ENCODE measurements at places on chromosomes 7 and 10.

- no peak for DNase-seq
Observed at GRCh38 chr10:35005868-35006267, 84.3 kb downstream of the CUL2 start.

- DNase-seq = no peak
Observed at GRCh38 chr10:29141761-29142160, 147.1 kb upstream of the LYZL1 start.

GRCh38 chr10:116168745-116169144 is 104.3 kb downstream of the GFRA1 start:
- DNase-seq = no peak

- DNase-seq = no peak
Observed at GRCh38 chr7:142616121-142616643, 133.1 kb upstream of the PRSS1 start.

GRCh38 chr10:113244750-113245149 is 294.7 kb downstream of the TCF7L2 start:
- no peak for DNase-seq

DNA sequence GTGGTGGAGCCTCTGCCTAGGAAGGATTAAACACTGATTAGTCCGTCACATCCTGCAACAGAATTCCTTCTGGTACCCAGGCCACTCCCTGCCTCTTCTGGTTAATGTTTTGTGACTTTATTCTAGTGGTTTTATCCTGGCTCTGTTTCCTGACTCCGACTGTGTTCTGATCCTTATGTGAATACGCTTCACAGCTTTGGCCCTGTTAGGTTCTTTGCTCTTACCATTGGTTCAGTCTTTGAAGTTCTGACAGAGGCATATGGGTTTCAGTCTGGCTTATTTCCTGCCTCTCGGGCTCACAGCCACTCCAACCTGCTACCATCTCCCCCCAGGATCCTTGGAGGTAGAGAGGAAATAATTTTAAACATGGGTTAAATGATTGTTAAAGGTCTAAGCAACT is 23.2 kb upstream of the FGL2 start:
- DNase-seq = no peak

- DNase-seq = no peak
Observed at GRCh38 chr7:4525884-4526283, 156.2 kb upstream of the FOXK1 start.

DNA sequence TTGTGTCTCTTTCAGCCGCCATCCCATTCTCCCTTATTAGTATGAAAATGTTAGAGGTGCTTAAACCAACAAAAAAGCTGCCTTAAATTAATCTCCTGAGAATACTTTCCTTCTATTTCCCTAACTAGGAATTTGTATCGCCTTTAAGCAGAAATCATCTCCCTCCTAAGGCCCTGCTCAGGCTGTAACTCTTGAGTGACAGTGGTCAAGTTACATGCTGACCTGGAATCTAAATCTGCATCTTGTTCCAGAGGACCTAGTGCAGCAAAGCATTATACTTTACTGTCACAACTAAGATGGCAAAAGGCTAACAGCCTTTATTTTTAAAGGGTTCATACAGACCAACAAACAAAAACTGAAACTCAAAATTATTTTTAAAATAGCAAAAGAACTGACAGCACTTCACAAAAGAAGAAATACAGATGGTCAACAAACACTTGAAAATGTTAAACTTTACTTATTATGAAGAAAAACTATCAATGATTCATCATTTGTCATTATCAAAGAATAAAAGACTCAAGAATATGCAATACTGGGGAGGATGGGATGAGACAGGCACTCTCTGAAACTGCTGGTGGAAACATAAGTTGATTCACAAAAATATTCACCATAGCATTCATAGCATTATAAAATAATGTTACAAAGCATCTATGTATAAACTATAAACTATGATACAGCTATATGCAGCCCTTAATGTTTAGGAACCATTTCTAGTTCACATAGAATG is 11.0 kb downstream of the CYREN start:
- no peak for DNase-seq

- DNase-seq = no peak
Observed at GRCh38 chr7:122301858-122302760, 2.4 kb downstream of the FEZF1 start.

- DNase-seq = no peak
Observed at GRCh38 chr10:95437669-95438068, 123.5 kb downstream of the SORBS1 start.

DNA sequence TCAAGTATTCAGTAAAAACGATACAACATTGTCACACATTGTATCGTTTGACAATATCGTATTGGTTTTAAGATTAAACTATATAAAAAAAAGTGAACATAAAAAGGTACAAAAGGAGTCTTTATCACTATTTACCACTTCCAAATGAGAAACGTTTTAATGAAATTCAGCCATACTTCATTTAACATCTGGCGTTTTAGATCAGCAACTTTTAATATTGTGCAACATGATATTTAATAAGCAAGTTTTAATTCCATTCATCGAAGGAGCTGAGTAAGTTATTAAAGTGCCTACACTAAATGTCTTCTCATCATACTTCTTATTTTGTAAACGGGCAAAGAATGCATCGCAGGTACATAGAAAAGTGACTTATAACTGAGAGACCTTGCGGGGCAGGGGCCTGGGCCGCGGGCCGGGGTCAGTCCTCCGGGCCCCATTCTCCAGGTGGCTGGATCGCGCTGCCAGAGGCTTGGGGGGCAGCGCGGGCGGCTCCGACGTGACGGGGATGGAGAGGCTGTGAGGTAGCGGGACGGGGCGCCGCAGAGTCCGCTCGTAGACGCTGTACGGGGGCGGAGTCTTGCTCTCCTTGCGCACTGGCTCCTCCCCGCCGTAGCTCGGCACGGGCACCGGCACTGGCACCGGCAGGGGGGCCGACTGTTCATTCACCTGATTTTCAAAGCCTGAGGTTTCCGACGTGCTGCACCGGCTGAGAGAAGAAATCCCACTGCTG is 165.8 kb upstream of the IMMP2L start:
- no peak for DNase-seq

DNA sequence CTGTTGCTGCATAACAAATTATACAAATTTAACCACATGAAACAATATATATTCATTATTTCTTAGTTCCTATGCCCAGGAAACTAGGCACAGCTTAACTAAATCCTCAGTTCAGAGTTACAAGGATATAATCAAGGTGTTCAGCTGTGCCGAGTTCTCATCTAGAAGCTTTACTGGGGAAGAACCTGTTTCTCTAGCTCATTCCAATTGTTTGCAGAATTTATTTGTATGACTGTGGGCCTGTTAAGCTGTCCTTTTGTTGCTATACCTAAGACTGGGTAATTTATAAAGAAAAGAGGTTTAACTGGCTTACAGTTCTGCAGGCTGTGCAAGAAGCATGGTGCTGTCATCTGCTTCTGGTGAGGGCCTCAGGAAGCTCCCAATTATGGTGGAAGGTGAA is 21.8 kb upstream of the MDFIC start:
- no peak for DNase-seq

- no peak for DNase-seq
Observed at GRCh38 chr10:60809157-60809556, 30.9 kb downstream of the CDK1 start.

GRCh38 chr10:119834188-119834587 is 38.5 kb downstream of the MCMBP start:
- DNase-seq = no peak

GRCh38 chr10:43942096-43942850 is 293.6 kb upstream of the ZNF32 start:
- DNase-seq = no peak

DNA sequence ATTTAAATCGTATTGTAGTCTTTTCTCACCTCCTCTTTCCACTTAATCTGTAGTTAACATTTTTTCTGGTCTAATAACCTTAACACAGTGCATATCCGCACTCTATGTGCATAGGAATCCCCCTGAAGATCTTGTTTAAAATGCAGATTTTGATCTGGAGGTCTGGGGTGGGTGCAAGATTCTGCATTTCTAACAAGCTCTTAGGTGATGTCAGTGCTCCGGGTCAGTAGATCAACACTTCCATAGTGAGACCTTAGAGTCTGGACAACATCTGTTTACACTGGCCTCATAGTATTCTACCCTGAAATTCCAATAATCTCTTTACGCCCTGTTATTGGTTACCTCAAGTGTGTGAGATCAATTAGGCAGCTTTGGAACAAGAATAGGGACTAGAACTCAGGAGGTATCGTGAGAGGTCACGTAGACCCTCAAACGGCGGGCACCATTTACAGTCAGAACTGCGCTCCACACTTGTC is 434 bp upstream of the PLEKHA8 start:
- DNase-seq = no peak

- DNase-seq = no peak
Observed at GRCh38 chr10:113899952-113900598, 45.6 kb downstream of the NHLRC2 start.

DNA sequence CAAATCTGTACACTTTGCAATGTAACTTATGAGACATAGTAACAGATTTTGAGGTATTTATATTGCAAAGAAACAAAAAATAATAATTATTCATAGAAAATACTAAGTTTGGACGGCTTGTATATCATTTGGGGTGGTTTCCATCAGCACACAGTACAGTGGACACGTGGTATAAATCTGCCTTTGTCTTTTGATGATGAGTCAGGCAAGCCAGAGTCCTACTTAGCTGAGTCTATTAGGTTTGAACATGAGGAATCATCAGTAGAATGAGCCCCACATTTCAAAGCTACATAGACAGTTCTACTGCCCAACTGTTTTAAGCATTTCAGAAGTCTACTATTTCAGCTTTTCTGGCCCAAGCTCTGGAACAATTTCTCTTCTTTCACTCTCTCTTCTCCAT is 803.2 kb downstream of the PHTF2 start:
- DNase-seq = no peak

GRCh38 chr7:5448378-5449037 is 24.9 kb upstream of the TNRC18 start:
- no peak for DNase-seq

- DNase-seq = no peak
Observed at GRCh38 chr7:65397730-65398142, 24.1 kb downstream of the ZNF92 start.

DNA sequence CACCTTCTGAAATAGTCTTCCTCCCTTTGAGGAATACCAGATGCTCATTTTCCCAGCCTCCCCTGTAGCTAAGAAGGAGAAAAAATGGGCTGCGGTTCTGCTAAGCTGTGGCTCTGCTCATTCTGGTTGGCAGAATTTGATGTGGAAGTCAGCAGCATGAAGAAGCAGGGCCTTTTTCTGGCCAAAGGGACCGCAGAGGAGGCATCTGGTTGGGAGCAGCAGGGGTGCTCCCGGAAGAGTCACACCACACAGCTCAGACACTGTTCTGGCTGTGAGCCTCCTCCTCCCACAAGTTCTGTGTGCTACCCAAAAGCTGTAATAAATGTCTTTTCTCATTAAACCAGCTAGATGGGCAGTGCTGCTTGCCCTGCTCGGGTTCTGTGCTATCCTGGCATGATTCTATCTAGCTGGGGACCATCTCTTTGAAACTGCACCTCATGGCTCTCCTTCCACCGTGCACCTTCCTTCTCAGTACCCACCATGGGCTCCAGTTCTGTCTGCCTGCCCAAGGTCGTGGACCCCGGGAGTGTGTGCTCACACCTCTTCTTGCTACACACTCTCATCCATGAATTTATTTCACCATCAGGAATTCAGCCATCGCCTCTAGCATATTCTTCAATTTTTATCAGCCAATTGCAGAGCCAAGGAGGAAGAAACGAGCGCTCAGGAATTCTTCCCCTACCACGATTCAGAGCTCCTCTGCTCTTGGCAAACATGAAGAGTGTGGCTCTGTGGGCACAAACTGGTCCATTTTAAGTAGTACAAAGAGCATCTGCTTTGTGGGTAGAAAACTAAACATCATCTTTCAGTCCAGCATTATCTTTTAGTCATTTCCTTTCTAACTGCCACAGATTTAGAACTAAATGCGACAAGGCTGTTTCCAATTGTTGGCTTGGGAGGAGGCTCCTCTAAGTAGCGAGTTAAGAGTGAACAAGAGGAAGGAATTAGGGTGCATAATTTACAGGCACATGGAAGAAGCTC is 76.9 kb downstream of the FAM171A1 start:
- DNase-seq = no peak

GRCh38 chr10:86936661-86937501 is 20.5 kb downstream of the MMRN2 start:
- no peak for DNase-seq

DNA sequence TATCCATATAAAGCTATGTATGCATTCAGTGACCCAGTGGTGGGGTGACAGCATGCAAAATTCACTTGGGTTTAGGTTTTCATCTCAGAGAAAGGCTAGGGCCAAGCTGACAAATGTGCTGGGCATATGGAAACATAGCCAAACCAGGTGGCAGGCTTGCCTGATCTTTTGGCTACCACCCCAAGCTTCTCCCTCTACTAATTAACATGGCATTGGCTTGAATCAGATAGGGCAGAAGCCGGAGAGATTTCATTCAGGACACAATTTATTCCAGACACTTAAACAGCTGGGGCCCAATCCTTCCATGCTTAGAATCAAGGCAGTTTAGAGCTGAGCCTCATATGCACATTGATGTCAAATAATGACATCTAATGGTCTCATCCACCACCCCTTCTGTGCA is 95.5 kb upstream of the AGK start:
- no peak for DNase-seq

DNA sequence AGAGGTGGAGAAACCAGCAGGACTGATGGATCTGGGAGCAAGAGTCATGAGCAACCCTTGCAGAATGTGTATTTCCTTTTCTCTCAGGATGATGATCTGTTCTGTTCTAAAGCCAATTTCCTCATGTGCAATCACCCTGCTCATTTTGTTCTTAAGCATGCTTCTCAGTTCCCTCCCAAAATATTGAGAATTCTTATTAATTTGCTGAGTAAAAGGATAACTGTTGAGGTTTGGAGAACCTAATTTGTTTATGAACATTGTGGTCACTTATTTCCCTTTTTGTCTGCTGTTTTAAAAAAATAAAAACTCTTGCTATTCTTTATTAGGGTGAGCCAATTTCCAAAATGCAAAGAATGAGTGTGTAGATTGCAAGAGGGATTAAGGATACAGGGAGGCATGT is 106.8 kb downstream of the APBB1IP start:
- no peak for DNase-seq

- DNase-seq = no peak
Observed at GRCh38 chr7:18708204-18708603, 212.7 kb downstream of the HDAC9 start.

DNA sequence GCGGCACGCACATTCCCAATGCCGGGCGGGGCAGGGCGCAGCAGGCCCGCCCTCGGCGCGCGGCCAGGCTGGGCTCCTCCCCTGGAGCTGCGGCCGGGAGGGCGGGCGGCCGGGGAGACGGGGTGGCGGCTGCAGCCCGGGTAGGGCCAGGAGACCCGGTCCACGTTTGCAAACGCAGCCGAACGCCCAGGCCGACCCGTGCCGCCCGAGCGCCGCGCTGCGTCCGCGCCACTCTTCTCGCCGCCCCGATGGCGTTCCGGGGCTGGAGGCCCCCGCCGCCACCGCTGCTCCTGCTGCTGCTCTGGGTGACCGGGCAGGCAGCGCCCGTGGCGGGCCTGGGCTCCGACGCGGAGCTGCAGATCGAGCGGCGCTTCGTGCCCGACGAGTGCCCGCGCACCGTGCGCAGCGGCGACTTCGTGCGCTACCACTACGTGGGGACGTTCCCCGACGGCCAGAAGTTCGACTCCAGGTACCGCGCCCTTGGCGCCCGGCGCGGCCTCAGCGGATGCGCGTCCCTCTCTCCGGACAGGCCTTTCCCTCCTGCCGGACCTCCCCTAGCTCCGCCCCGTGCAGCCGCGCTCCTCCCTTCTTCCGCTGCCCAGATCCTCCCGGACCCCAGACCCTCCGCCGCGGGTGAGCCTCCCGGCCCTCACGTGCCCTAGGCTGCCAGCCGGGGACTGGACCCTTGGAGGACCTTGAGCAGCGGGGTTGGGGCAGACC is at the start of gene FKBP9:
TSS of gene FKBP9 (plus strand) at position 115 of the 720 bp plus-strand sequence. CDS start at position 249, 134 bp downstream.
- DNase-seq = no peak

GRCh38 chr10:25226775-25227682 is 52.2 kb downstream of the GPR158 start:
- no peak for DNase-seq

Measured in stimulated activated CD8-positive, alpha-beta memory T cell treated with anti-CD3 and anti-CD28 coated beads, Interleukin-15, amount 100 ng/mL, for 48 hours (primary cell).